ENCODE measurements at places on chromosomes 5 and 9. TPM values are rescaled to one million over a fixed set of nuclear protein-coding genes. Genes with fewer than 3 reads are reported as not detected.

Gene PTGDS
- polyA plus RNA-seq = 709 TPM

Gene ADAMTS16
- 5.6 TPM for polyA plus RNA-seq

Gene PCDHA9
- not detected for polyA plus RNA-seq

Gene SLC6A3
- 0.09 TPM for polyA plus RNA-seq

Gene TMEFF1
- not detected for polyA plus RNA-seq

Gene TPRN
- polyA plus RNA-seq = 47.2 TPM

Gene TRIP13
- polyA plus RNA-seq = 0.86 TPM

Gene FGF10
- polyA plus RNA-seq = 0.19 TPM

Gene PCDH12
- polyA plus RNA-seq = 7.4 TPM

Gene ZNF300
- polyA plus RNA-seq = 4.0 TPM

Gene SRD5A1
- polyA plus RNA-seq = 6.5 TPM

Gene EGFLAM
- polyA plus RNA-seq = 5.9 TPM

Gene LRRC19
- polyA plus RNA-seq = 17.6 TPM

Gene SLC34A1
- 211 TPM for polyA plus RNA-seq

Gene PCDHGB7
- polyA plus RNA-seq = 1.0 TPM

Gene SVEP1
- 1.1 TPM for polyA plus RNA-seq

Gene KCNMB1
- polyA plus RNA-seq = 2.1 TPM

Gene ACTBL2
- not detected for polyA plus RNA-seq

Gene TSSK1B
- polyA plus RNA-seq = not detected

Gene C6
- polyA plus RNA-seq = 5.2 TPM

Gene C1QTNF2
- 1.4 TPM for polyA plus RNA-seq

Gene TAL2
- polyA plus RNA-seq = not detected

Gene TMEM215
- not detected for polyA plus RNA-seq

Gene FOXD4L4
- polyA plus RNA-seq = not detected

Gene PTAR1
- polyA plus RNA-seq = 7.7 TPM

Gene PFN3
- polyA plus RNA-seq = not detected

Gene ANKRD34B
- not detected for polyA plus RNA-seq

Gene GOLM1
- polyA plus RNA-seq = 88.6 TPM

Gene XPA
- polyA plus RNA-seq = 26.3 TPM

Gene C1QTNF3
- 6.3 TPM for polyA plus RNA-seq

Gene RPP25L
- 73.8 TPM for polyA plus RNA-seq

Gene MZB1
- 1.2 TPM for polyA plus RNA-seq

Gene STKLD1
- 4.0 TPM for polyA plus RNA-seq

Gene FSD1L
- polyA plus RNA-seq = 1.4 TPM
